H1 (cell line): ENCODE measurements at places on chromosomes 7 and 10.

GRCh38 chr10:20879136-20879535 is 18.0 kb downstream of the NEBL start:
- H3K27me3 ChIP-seq: no peaks in the 10 kb centered on the region
- DNase-seq: no peak
- no peaks in the 10 kb centered on the region for H3K4me1 ChIP-seq

- DNase-seq: no peak
- H3K4me3 ChIP-seq: no peak overlapping the region
- no peak overlapping the region for H3K27ac ChIP-seq
- peaks cover 19% of the 10 kb centered on the region for H3K36me3 ChIP-seq
These were observed 41.3 kb downstream of the AMZ1 start for GRCh38 chr7:2729031-2729892.

GRCh38 chr10:89431977-89432376 is 17.6 kb downstream of the IFIT5 start:
- no peak overlapping the region for H3K27ac ChIP-seq
- no peak overlapping the region for H3K4me3 ChIP-seq
- H3K4me1 ChIP-seq: peaks cover 5% of the 10 kb centered on the region; the same call in 1 of the 2 replicates
- no peaks in the 10 kb centered on the region for H3K36me3 ChIP-seq
- no peaks in the 10 kb centered on the region for H3K27me3 ChIP-seq
- DNase-seq: no peak

GRCh38 chr7:78529392-78529791 is 730.8 kb downstream of the PHTF2 start:
- no peak for DNase-seq
- H3K27ac ChIP-seq: no peak overlapping the region
- H3K4me3 ChIP-seq: no peak overlapping the region
- no peaks in the 10 kb centered on the region for H3K36me3 ChIP-seq
- no peaks in the 10 kb centered on the region for H3K4me1 ChIP-seq

- H3K27me3 ChIP-seq: peaks cover 17% of the 10 kb centered on the region; the same call in 1 of the 2 replicates
- no peak overlapping the region for H3K4me3 ChIP-seq
- H3K27ac ChIP-seq: no peak overlapping the region
- DNase-seq: peak; percentile 54
- H3K36me3 ChIP-seq: no peaks in the 10 kb centered on the region
These were observed 106.7 kb downstream of the TNS3 start for GRCh38 chr7:47474937-47475879.

DNA sequence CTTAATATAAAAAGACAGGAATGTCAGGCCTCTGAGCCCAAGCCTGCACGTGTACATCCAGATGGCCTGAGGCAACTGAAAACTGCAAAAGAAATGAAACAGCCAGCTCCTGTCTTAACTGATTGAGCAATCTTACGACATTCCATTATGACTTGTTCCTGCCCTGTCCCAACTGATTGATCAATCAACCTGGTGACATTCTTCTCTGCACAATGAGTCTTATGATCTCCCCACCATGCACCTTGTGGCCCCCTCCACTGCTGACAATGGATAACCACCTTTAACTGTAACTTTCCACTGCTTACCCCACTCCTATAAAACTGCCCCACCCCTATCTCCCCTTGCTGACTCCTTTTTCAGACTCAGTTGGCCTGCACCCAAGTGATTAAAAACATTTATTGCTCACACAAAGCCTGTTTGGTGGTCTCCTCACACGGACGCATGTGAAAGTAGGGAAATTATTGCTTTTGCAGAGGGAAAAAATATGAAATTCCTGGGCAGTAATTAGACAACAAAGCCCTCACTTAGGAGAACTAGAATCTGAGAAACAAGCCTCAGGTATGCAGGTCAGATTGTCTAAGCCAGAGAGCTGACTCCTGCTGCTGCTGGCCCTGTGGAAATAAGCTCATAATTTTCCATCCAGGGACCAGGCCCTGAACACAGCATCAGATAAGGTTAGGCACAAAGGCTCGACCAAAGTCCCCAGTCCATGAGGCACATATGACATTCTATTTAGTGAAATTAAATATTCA is 5.3 kb downstream of the CYP3A7 start:
- no peak for DNase-seq
- no peak overlapping the region for H3K27ac ChIP-seq
- no peaks in the 10 kb centered on the region for H3K36me3 ChIP-seq
- no peaks in the 10 kb centered on the region for H3K27me3 ChIP-seq
- no peak overlapping the region for H3K4me3 ChIP-seq

DNA sequence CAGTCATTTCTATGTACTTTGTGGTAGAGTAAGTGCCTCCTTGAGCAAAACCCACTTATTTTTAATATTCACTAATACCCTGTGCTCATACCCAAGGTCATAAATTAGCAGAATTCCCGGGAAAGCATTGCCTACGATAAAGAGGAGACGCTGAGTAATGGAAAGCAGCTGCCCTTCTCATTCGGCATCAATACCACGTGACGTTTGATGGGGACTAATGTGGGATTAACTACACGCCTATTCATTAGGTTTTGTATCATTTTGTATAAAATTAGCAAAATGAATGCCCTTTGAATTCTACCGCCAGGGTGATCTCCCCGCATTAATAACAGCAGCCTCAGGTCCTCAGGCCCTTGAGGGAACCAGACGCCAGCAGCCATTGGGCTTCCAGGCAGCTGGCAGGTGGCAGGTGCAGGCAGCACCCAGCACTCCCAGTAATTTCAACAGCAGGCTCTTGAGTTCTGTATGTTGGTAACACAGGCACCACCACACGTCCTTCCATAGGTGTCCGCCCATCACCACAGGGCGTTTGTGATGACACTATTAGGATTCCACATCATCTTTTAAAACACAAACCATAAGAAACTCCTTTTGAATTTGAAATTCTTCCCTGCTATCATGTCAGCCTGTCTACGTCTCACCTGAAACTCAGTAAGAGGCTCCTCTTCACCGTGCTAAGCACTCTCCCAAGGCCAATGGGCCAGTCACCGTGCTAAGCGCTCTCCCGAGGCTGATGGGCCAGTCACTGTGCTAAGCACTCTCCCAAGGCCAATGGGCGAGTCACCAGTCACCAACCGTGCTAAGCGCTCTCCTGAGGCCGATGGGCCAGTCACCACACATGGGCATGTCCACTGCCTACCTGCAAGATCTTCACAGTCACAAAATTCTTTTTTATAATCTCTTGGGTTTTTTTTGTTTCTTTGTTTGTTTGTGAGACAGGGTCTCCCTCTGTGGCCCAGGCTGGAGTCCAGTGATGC is 509.4 kb downstream of the PTPRN2 start:
- H3K27me3 ChIP-seq: no peaks in the 10 kb centered on the region; the same call in 1 of the 2 replicates
- H3K4me1 ChIP-seq: no peaks in the 10 kb centered on the region
- H3K36me3 ChIP-seq: no peaks in the 10 kb centered on the region
- H3K27ac ChIP-seq: no peak overlapping the region

GRCh38 chr10:131227163-131227740 is 84.3 kb downstream of the TCERG1L start:
- H3K27ac ChIP-seq: no peak overlapping the region
- DNase-seq: no peak
- H3K27me3 ChIP-seq: no peaks in the 10 kb centered on the region

- H3K27ac ChIP-seq: no peak overlapping the region
- H3K36me3 ChIP-seq: no peaks in the 10 kb centered on the region
- no peak overlapping the region for H3K4me3 ChIP-seq
- H3K27me3 ChIP-seq: peaks cover 1% of the 10 kb centered on the region
- no peak for DNase-seq
These were observed 194.0 kb upstream of the PRPS1L1 start for GRCh38 chr7:18221377-18222293.

DNA sequence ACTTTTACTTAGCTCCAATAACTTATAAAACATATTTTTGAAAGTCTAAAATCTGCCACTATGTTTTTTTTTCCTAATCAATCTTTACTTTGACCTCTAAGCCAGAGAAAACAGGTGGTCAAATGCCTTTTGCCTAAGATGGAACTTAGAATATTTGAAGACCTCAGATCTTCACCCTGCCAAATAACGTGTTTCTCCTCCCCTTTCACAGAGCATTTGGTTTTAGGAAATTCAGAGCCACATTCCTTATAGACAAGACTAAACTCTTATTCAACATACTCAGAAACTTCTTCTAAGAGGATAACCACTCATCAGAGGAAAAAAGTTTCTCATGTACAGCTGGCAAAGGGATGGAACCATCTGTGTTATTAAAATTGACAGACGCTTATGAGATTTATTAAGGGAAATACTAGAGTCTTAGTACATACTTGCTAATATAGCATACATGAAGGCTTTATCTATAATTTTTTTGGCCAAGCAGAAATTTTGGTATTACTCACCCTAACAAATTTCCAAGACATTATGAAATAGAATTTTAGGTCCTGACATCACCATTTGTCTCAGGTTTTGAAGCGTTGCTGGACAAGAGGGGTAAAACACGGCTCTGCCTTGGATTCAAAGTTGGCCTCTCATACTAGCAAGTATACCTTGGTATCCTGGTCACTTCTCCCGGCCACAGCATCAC is 2.6 kb upstream of the EGFR start:
- H3K4me1 ChIP-seq: peaks cover 8% of the 10 kb centered on the region
- H3K27me3 ChIP-seq: peaks cover 41% of the 10 kb centered on the region
- no peak for DNase-seq
- no peak overlapping the region for H3K4me3 ChIP-seq
- H3K36me3 ChIP-seq: no peaks in the 10 kb centered on the region
- H3K27ac ChIP-seq: no peak overlapping the region

GRCh38 chr10:18312374-18313139 is 172.3 kb downstream of the CACNB2 start:
- no peaks in the 10 kb centered on the region for H3K36me3 ChIP-seq
- H3K4me3 ChIP-seq: no peak overlapping the region
- H3K27me3 ChIP-seq: no peaks in the 10 kb centered on the region
- H3K27ac ChIP-seq: no peak overlapping the region
- no peaks in the 10 kb centered on the region for H3K4me1 ChIP-seq

GRCh38 chr7:135536150-135536549 is 21.6 kb upstream of the NUP205 start:
- H3K27ac ChIP-seq: no peak overlapping the region
- no peaks in the 10 kb centered on the region for H3K4me1 ChIP-seq
- DNase-seq: no peak
- H3K36me3 ChIP-seq: no peaks in the 10 kb centered on the region

GRCh38 chr7:22387583-22387982 is 30.6 kb upstream of the RAPGEF5 start:
- H3K27me3 ChIP-seq: no peaks in the 10 kb centered on the region
- no peak overlapping the region for H3K27ac ChIP-seq
- H3K4me1 ChIP-seq: no peaks in the 10 kb centered on the region
- H3K4me3 ChIP-seq: no peak overlapping the region
- H3K36me3 ChIP-seq: no peaks in the 10 kb centered on the region

DNA sequence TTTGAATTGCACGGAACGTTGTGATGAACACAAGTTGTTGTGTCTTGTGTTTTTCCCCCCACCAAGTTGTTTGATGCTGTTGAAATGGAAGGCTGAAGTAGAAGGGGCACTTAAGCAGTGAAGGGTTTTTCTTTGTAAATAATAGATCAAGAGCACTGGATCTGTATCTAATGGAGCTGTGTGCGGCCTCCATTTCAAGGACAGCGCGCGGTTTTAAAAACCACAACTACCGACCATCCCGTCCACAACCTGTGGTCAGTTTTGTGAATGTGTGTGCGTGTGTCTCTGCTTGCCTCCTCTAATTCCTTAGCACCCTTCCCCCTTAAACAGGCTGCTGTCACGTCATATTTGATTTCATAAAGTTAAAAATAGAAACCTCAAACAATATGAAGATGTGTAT is 165.5 kb downstream of the TCF7L2 start:
- H3K4me3 ChIP-seq: no peak overlapping the region
- H3K4me1 ChIP-seq: no peaks in the 10 kb centered on the region
- no peak for DNase-seq
- H3K27ac ChIP-seq: no peak overlapping the region
- H3K27me3 ChIP-seq: no peaks in the 10 kb centered on the region

GRCh38 chr10:63464402-63465292 is 1.1 kb downstream of the JMJD1C start:
- H3K4me3 ChIP-seq: peak overlapping the region; percentile 83
- H3K36me3 ChIP-seq: no peaks in the 10 kb centered on the region
- H3K27me3 ChIP-seq: no peaks in the 10 kb centered on the region
- H3K4me1 ChIP-seq: no peaks in the 10 kb centered on the region
- no peak for DNase-seq
- peak overlapping the region; percentile 41; the same call in 1 of the 2 replicates for H3K27ac ChIP-seq

- H3K27ac ChIP-seq: no peak overlapping the region
- H3K4me1 ChIP-seq: peaks cover 2% of the 10 kb centered on the region; the same call in 1 of the 2 replicates
- H3K36me3 ChIP-seq: peaks cover 3% of the 10 kb centered on the region; the same call in 1 of the 2 replicates
- H3K27me3 ChIP-seq: no peaks in the 10 kb centered on the region
- no peak overlapping the region for H3K4me3 ChIP-seq
These were observed 12.7 kb upstream of the DNAJB12 start for GRCh38 chr10:72367301-72367960.

GRCh38 chr7:55235115-55235514 is 130.0 kb upstream of the LANCL2 start:
- H3K36me3 ChIP-seq: no peaks in the 10 kb centered on the region
- no peak for DNase-seq
- H3K27me3 ChIP-seq: no peaks in the 10 kb centered on the region
- no peak overlapping the region for H3K27ac ChIP-seq

- no peak overlapping the region for H3K4me3 ChIP-seq
- H3K36me3 ChIP-seq: no peaks in the 10 kb centered on the region
- no peaks in the 10 kb centered on the region for H3K27me3 ChIP-seq
- no peaks in the 10 kb centered on the region for H3K4me1 ChIP-seq
- no peak overlapping the region for H3K27ac ChIP-seq
- DNase-seq: no peak
These were observed 70.0 kb upstream of the PAPSS2 start for GRCh38 chr10:87589645-87590051.

- DNase-seq: peak; percentile 51
- peaks cover 99% of the 10 kb centered on the region for H3K27me3 ChIP-seq
- H3K27ac ChIP-seq: no peak overlapping the region
- peaks cover 36% of the 10 kb centered on the region for H3K4me1 ChIP-seq
These were observed 5.7 kb downstream of the GATA3 start for GRCh38 chr10:8060010-8060703.

- no peaks in the 10 kb centered on the region for H3K36me3 ChIP-seq
- no peak overlapping the region for H3K27ac ChIP-seq
- no peak for DNase-seq
These were observed 8.4 kb downstream of the MLXIPL start for GRCh38 chr7:73615886-73616285.

GRCh38 chr7:156625580-156625979 is 15.0 kb upstream of the RNF32 start:
- H3K4me3 ChIP-seq: no peak overlapping the region
- no peak overlapping the region for H3K27ac ChIP-seq
- no peaks in the 10 kb centered on the region for H3K36me3 ChIP-seq
- no peaks in the 10 kb centered on the region for H3K27me3 ChIP-seq
- H3K4me1 ChIP-seq: no peaks in the 10 kb centered on the region
